Renal cortex interstitium (tissue), 15 donors: ENCODE measurements at places on chromosomes 2 and 18. TPM values are rescaled to one million over a fixed set of nuclear protein-coding genes. Genes with fewer than 3 reads are reported as not detected.

DNA sequence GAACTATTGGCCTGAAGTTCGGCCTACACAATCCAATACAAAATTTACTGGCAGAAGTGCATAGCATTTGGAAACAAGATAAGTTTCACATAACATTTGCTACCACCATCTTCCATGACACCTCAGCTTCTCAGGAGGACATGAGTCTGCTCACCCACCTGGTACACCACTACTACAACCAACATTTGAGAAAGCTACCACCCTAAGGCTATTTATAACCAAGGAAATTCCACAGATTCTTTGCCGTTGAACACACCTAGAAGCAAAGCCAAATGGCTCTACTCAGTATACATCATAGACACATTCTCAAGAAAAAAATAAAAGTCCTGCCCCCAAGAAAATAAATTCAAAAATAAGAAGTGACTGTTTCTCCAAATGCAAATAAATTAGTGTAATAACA lies 145.3 kb downstream of the SPAG16 start:
- no peak for DNase-seq

- DNase-seq: no peak
Observed at GRCh38 chr18:22170421-22171257, 1.2 kb downstream of the GATA6 start.

- no peak for DNase-seq
Observed at GRCh38 chr2:179661986-179662385, 199.4 kb downstream of the ZNF385B start.

DNA sequence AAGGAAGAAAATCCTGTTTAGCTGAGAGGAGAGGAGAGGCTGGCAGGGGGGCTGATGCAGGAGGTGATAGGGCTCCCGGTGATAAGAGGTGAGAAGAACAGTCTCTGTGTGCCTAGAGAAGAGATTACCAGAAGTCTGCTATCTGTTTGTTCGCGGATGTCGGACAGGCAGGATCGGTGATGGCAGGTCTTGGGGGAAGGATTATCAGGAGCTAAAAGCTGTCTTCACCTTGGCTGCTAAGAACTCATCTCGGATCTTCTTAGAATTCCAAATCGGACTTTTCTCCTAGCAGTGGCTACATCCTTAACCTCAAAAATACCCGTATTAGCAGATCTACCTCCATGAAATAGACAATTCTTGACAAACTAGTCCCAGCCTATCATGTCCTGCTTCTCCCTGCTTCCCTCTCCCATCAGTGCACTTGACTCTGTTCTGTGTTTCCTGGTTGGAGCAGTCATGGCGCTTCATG lies 282.1 kb upstream of the TRIB2 start:
- DNase-seq: no peak

DNA sequence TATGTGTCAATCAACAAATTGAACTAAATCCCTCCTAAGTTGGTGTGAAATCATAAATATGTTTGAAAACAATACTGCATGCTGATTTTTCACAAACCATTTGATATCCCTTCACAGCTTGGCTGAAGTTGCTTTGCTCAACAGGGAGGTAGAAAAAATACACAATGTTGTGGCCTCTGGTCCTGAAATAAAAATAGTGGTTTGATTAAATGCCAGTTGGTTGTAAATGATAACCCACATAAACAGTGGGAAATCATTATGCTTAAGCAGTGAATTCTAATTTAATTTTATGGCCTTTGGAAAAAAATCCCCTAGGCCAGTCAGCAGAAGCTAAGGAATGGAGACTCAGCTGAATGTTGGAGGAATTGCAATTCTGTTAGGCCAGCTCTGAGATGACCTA lies 359.4 kb upstream of the CWC22 start:
- DNase-seq: no peak

DNA sequence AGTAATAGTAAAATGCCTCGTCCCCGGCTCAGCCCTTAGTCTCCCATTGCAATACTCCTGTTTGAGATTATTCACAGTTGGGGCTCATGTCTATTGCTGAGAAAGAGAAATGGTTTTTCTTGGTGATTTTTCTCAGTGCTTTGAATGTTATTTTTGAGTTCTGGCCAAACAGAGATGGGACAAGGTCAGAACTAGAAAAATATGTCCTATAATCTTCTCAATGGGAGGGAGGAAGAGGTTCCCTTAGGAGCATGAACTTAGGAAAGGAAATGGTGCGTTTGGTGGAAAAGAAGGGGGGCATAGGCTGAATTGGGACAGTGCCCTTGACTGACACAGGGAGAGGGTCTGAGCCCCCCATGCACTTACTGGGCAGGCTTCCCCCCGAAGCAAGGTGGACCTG lies 133.8 kb downstream of the AGAP1 start:
- DNase-seq: no peak

GRCh38 chr2:60794271-60794863 lies 38.3 kb downstream of the PAPOLG start:
- no peak for DNase-seq

DNA sequence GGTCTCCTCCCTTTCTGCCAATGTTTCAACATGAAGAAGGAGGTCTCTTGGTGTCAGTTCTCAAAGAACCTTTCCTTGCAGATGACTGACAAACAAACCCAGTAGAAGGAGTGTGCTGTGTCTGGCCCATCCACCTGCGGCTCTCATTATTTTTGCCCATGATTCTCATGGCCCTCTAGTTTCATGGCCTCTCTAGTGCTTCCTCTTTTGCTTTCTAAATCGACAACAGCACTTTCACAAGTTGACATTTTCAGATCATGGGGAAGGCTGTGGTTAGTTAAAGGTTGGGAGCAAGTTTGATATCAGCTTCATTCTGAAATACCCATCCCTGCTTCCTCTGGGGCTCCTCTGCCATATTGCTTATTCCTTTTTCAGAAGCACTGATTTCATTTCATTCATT lies 805.2 kb downstream of the SLC4A3 start:
- no peak for DNase-seq

- no peak for DNase-seq
Observed at GRCh38 chr2:160402501-160402900, 91.1 kb downstream of the RBMS1 start.

- no peak for DNase-seq
Observed at GRCh38 chr2:96207073-96207773, 1.4 kb downstream of the STARD7 start.

DNA sequence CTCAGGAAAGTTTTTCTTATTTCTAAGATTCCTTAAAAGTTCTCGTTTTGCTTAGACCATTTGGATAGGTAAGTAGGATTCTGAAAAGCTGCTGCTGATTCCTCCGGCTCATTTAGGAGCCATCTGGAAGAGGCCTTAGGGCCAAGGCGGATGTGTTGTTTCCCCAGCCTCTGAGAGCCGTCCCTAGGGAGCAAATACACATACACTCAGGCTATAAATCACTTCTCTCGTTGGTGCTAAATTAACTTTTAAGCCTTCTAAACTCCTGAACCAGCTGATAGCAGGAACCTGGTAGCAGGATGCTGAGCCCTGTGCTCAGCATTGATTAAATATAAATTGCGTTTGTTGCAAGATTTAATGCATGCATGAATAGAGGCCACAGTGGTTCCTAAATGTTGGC lies 109.8 kb downstream of the ADCYAP1 start:
- no peak for DNase-seq

Gene RAB17
- 9.9 TPM for polyA plus RNA-seq

Gene SOS1
- 51.3 TPM for polyA plus RNA-seq

Gene IL1F10
- polyA plus RNA-seq: not detected

Gene SP110
- 25.4 TPM for polyA plus RNA-seq

Gene FHOD3
- 40.1 TPM for polyA plus RNA-seq
